ENCODE measurements at places on chromosomes 3 and 15. TPM values are rescaled to one million over a fixed set of nuclear protein-coding genes. Genes with fewer than 3 reads are reported as not detected.

The SLCO3A1 gene
- 5.3 TPM for total RNA-seq

The CNTN6 gene
- not detected for total RNA-seq

The FILIP1L gene
- total RNA-seq, result 5.9 TPM

The PCSK6 gene
- 0.72 TPM for total RNA-seq

The FOXB1 gene
- total RNA-seq, result not detected

Data from osteoblast (primary cell).